Heart left ventricle (tissue), 16 donors: ENCODE measurements at places on chromosomes 6 and 20. TPM values are rescaled to one million over a fixed set of nuclear protein-coding genes. Genes with fewer than 3 reads are reported as not detected.
A peak's percentile ranks its signal among the peaks of the same experiment; 100 is the strongest.

- H3K27me3 ChIP-seq: no peaks in the 10 kb centered on the region
- no peak overlapping the region for H3K4me3 ChIP-seq
- H3K27ac ChIP-seq: no peak overlapping the region
- H3K4me1 ChIP-seq: no peaks in the 10 kb centered on the region
These were observed 139.8 kb downstream of the KHDC1L start for GRCh38 chr6:73085443-73085871.

DNA sequence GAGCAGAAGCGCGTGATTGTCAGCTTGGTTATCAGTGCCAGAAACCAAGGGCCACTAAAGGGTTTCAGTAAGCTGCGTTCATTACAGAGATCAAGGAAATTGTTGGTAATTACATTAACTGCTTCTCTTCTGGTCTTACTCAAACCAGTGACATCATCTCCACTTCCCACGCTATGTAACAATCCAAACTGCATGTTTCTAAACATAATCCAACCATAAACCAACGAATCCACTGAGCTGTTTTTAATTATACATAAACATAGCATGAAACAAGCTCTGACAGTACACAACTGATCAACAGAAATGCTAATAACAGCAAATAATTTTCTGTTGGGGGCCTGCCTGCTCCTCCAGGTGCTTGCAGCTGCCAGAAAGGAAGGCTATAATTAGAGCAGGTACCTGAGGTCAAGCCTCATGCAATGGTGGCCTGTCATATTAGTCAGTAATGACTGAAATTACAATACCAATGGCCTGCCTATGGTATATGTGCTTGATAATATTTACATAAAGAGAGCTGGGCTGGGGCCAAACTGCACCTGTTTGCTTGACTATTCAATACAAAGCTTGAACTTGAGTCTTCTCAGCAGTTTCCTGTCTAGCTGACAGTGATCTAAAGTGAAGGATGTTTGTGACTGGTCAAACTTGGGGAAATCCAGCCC is 40.1 kb downstream of the ILRUN start:
- H3K36me3 ChIP-seq: no peaks in the 10 kb centered on the region
- DNase-seq: no peak
- H3K27me3 ChIP-seq: no peaks in the 10 kb centered on the region
- H3K4me3 ChIP-seq: no peak overlapping the region
- H3K27ac ChIP-seq: peak overlapping the region; percentile 90
- H3K4me1 ChIP-seq: peaks cover 71% of the 10 kb centered on the region

DNA sequence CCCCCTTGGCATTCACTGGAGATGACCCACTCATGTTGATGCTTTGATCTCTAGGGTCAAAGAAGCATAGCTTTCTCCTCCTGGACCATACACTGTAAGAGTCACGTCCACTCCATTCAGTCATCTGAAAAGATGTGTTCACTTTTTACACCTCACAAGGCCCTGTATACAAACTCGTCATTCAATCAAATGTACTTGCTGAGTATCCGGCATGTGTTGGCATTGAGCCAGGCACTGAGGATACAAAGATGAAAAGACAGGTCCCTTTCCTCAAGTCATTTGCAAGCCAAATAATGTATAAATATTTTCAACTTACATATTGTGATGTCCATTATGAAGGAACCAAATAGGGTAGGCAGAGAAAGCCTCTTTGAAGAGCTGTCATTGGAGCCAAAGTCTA is 32.6 kb upstream of the CSNK2A1 start:
- no peak overlapping the region for H3K4me3 ChIP-seq
- no peaks in the 10 kb centered on the region for H3K27me3 ChIP-seq
- no peak overlapping the region for H3K27ac ChIP-seq
- H3K36me3 ChIP-seq: no peaks in the 10 kb centered on the region

DNA sequence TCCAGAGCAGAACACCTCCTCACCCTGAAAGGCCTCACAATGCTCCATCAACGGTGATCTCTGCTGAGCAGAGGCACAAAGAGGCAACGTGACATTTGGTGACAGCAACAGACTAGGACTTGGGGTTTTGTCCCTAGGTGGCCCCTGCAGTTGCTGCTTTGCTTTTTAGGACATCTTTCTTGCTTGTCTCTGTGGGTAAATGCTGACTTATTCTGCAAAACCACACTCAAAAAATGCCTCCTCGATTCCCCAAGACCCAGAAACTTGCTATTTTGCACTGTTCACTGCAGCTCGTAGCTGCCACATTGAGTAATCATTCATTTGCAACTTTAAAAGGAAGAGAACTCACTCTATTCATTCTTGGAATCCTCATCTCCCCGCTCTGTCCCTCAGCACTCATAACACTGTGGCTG is 209.9 kb downstream of the LY86 start:
- no peaks in the 10 kb centered on the region for H3K36me3 ChIP-seq
- H3K4me3 ChIP-seq: no peak overlapping the region
- no peaks in the 10 kb centered on the region for H3K4me1 ChIP-seq

DNA sequence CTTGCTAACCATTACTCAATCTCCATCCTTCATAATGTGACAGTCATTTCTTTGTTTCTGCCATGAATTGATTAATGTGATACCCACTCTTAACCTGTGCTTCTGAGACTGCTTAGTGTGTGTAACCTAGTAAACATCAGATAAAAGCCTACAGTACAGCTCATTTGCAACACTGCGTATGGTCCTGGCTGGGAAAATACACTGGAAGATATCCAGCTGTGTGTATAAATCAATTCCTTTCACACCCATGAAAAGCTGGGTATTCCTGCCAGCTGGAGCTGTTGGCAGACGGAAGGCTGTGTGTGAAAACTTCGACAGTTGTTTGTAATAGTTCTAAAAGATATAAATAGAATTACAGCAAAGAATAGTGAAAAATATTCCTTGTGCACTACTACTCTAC is 509.2 kb downstream of the FRK start:
- H3K36me3 ChIP-seq: no peaks in the 10 kb centered on the region
- H3K4me3 ChIP-seq: no peak overlapping the region
- no peaks in the 10 kb centered on the region for H3K27me3 ChIP-seq
- H3K4me1 ChIP-seq: no peaks in the 10 kb centered on the region
- H3K27ac ChIP-seq: no peak overlapping the region

HDGFL1 gene
- total RNA-seq: not detected

COL21A1 gene
- total RNA-seq: 110 TPM
